ENCODE measurements at places on chromosomes 3 and 15.

DNA sequence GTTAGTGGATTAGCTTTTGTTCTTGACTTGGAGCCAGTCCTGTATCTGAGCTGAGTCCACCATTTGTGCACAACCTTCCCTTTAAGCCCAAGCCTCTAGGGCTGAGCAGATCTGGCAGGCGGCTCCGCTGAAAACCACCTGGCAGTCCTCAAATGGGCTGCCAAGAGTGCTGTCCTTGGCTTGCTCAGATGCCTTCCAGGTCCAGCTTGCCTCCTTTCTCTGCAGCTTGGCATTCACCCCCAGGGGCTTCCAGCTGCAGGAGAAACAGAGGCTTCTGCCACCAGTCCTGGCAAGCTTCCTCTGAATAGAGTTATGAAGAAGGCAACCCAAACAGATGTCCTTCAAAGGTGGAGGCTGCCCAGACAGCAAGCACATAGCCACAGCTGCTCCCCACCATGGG, 96.7 kb downstream of the LRTM1 start:
- no peak for DNase-seq

DNA sequence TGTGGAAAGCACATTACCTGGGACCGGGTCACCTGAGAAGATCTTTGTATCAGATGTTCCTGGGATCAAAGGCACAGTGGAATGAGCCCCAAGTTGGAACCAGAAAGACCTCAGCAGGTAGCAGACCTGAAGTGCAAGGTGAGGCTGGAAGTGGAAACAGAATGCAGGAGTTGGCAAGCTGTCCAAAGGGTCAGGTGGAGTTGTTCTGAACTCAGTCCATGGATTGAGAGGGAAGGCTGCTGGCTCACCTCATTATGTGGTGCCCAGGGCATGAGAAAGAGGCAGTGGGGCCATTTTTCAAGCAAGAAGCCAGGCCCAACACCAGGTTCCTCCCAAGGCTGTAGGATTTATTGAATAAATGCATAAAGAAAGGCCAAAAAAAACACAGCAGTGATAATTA, 49.3 kb downstream of the TMEM266 start:
- no peak for DNase-seq

- DNase-seq: no peak
Measured at GRCh38 chr3:111282024-111282423, 210.4 kb downstream of the NECTIN3 start.

DNA sequence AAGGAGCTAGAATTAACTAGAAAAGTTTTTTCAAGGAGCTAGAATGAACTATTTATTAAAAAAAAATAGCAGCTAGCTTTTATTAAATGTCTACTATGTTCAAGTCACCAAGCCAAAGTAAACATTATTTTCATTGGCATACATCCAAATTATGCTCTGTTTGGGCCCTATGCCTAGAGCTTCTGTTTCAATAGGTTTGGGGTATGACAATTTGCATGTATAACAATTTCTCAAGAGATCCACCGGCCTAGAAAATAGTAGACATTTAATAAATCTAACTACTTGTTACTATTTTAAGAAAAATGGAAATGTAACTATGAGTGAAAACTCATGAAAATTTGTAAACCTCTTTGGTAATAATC, 8.0 kb downstream of the GABRR3 start:
- DNase-seq: no peak

DNA sequence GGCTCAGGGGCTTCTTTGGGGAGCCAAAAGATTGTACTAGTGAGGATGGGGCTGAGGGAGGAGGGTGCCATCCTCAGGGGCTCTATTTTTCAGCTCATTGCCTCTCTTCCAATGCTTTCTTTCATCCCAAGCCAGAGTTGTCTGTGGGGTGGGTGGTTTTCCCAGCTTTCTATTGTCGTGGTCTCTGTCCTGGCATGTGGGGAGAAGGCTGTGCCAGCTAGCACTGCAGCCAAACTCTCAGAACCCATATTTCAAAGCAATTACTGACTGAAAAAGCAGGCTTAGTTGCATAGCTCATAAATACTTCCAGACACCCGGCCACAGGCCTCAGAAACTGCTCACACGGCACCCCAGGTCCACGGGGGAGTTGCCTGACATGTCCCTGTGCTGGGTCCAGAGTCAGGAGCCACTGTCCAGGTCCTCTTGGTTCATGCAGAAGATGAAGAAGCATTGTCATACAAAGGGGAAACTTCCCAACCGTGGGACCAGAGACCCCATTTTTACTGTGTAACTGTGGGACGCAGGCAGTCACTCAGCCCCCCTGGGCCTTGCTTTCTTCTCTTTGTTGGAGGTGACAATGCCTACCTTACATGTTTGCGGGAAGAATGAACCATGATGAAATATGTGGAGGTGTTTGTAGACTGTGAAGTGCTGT, 27.6 kb downstream of the FGD5 start:
- no peak for DNase-seq

DNA sequence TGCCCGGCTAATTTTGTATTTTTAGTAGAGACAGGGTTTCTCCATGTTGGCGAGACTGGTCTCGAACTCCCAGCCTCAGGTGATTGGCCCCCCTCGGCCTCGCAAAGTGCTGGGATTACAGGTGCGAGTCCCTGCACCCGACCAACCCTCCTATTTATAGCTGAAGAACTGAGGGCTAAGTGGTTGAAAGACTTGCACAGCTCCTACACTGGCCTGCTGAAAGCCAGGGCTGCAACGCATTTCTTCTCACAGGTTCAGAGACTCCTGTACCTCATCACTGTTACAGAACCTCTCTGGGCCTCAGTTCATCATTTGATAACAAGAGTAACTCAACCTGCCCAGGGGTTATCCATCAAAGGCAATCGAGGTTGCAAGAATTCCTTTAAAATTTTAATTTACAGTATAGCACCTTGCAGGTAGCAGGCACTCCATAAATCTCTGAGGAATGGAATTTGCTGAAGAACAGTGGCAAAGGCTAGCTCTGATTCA, 626.5 kb upstream of the TBL1XR1 start:
- DNase-seq: no peak

All from stimulated activated CD4-positive, alpha-beta T cell treated with anti-CD3 and anti-CD28 coated beads, Interleukin-1b, Interleukin-23, amount 100 ng/mL, for 24 hours (primary cell).